Activated CD8-positive, alpha-beta T cell treated with anti-CD3 and anti-CD28 coated beads for 36 hours (primary cell): ENCODE measurements at places on chromosomes 1 and 21.

DNA sequence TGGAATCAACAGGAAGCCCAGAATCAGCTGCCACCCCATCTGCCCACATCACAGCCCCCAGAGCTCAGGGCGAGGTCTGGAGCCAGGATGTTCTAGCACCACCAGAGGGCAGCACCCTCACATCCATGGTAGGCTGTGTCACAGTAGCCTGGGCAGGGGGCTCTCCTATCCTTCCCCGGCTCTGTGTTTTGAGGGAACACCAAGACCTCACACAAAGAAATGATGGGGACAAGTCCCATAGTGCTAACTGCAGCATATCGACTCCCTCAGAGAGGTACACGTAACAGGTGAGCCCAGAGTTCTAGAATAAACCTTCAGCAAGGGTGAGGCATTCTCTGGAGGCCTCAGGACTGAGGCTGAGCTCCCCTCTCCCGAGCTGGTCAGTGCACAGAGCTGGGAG is 2.3 kb upstream of the KCNC4 start:
- peak; percentile 91 for DNase-seq

GRCh38 chr1:207401578-207401977 is 52.5 kb upstream of the CR2 start:
- no peak for DNase-seq

GRCh38 chr1:44721485-44722361 is 9.2 kb downstream of the RNU5D-1 start:
- DNase-seq = peak; percentile 95

GRCh38 chr1:119081700-119082099 is 58.8 kb downstream of the WARS2 start:
- DNase-seq = no peak

GRCh38 chr1:84020151-84020550 is 21.2 kb upstream of the TTLL7 start:
- DNase-seq = no peak

GRCh38 chr1:67958472-67958871 is 92.0 kb downstream of the DIRAS3 start:
- DNase-seq = no peak

DNA sequence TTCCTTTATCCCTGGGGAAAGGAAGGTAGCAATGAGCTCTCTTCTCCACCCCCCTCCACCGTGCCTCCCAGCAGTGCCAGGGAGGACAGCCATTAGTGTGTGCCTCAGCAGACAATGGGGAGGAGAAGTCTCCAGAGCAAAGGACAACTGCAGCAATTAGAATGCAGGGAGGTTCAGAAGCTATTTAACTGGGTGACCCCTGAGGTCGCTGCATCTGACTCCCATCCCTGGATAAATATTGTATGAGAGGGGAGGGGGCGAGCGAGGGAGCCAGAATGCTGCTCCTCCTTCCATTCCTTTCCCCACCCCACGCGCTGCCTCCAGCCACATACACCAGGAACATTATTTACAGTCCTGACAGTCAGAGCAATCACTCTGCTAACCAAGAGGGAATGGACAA is 59.0 kb downstream of the ERI3 start:
- DNase-seq = no peak

DNA sequence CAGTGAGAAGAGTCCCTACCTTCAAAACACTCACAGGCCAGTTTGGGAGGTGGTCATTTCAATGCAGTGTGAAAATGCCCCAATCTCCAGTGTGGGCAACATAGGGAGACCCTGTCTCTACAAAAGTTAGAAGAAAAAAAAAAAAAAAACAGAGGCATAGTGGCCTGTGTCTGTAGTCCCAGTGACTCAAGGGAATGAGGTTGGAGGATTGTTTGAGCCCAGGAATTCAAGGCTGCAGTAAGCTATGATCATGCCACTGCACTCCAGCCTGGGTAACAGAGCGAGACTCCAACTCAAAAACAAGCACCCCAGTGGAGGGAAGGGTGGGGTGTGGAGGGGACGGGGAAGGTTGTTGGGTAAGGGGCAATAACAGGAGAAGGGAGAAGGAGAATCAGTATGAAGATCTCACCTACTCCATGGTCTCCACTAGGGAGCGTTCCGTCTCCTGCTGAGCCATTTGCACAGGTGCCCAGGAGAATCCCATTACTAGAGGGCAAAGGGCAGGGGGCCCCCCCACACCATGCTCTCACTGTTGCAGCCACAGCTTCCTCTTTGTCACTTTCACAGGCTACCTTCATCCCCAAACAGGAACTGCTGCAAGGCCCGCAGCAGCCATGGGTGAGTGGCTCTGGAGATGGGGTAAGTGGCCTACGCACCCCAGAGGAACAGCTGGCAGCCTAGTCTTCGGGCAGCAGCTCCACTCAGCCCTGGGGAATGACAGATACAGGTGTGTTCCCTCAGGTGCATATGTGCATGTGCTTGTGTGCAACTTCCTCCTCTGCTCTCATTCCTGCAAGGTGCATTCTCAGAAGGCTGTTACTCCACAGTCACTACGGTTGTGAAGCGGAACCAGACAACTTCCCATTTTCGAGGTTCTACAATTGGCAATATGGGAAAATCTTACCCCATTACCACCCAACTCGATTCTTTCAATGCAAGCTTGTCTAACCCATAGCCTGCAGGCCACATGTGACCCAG is 87.9 kb upstream of the LYST start:
- peak; percentile 80 for DNase-seq

DNA sequence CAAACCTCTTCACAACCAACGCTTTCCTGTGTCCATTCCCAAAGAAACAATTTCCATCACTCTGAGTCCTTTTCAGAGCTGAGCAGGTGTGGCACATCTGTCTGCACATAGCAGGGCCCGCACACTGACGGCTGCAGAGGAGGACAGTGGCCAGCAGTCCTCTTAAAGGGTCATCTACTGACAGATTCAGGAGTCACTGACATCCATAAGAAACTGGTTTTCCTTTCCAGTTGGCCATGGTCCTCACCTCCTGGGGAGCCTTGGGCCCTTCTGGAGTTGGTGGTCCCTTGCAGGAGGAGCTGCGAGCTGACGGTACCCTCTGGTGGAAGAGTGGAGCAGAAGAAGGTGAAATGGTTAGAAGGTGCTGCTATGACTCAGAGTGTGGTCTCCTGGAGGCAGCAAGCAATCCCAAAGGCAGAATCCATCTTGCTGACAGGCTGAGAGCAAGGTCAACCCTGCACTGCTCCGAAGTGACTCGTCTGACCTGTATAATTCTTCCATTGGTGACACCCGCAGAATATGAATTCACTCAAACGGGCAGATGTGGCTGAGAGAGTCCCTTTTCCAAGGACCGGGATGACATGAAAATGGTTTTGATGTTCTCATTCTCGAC is 278.5 kb upstream of the C1orf174 start:
- no peak for DNase-seq

DNA sequence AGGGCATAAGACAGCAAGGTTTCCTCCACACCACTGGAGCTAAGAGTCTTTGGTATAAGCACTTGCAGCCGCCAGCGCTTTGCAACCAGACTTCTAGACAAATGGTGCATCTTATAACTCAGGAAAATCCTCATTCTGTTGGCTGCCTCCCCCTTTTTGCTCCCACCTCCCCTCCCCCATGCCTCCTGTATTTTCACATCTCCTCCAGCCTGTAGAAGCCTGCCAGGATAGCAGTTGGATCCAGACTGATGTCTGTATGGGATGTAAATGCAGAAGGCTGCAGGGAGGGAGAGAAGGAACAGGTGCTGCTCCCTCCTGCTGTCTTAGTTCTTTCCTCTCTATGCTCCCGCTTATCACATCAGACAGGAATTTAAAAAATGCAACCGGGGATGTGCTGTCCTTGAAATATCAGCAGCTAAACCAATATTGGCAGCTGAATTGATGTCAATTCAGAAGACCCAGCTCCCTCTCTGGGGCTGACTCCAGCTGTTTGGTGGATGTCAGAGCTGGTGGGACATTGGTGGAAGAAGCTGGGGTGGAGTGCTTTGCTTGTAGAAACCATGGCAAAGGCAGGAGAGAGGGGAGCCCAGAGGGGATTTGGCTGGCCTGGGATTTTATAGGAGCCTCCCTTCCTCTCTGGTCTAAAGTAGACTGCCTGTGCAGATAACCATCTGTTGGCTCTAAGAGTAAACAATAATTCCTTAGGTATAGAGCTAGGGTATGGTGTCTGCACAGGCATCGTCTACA is 53.5 kb downstream of the NFASC start:
- no peak for DNase-seq
